ENCODE measurements at places on chromosomes 6 and 20.

- peak; percentile 32 for DNase-seq
Observed at GRCh38 chr6:34115403-34115795, 30.5 kb downstream of the GRM4 start.

GRCh38 chr20:1353956-1354355, 25.0 kb upstream of the SDCBP2 start:
- no peak for DNase-seq

GRCh38 chr20:62282877-62283503, 19.8 kb upstream of the ADRM1 start:
- no peak for DNase-seq

- DNase-seq = no peak
Observed at GRCh38 chr6:139534472-139535115, 160.1 kb upstream of the CITED2 start.

- no peak for DNase-seq
Observed at GRCh38 chr6:98644063-98644462, 190.3 kb upstream of the POU3F2 start.

GRCh38 chr6:161038229-161039031, 46.9 kb downstream of the MAP3K4 start:
- DNase-seq = peak; percentile 81

GRCh38 chr6:161921602-161922395, 647.9 kb upstream of the AGPAT4 start:
- peak; percentile 78 for DNase-seq

- DNase-seq = no peak
Observed at GRCh38 chr20:5789827-5790226, 39.6 kb downstream of the SHLD1 start.

GRCh38 chr20:21395666-21396598, 1.4 kb downstream of the NKX2-4 start:
- DNase-seq = no peak

GRCh38 chr20:60658681-60659080, 593.4 kb upstream of the CDH4 start:
- no peak for DNase-seq

DNA sequence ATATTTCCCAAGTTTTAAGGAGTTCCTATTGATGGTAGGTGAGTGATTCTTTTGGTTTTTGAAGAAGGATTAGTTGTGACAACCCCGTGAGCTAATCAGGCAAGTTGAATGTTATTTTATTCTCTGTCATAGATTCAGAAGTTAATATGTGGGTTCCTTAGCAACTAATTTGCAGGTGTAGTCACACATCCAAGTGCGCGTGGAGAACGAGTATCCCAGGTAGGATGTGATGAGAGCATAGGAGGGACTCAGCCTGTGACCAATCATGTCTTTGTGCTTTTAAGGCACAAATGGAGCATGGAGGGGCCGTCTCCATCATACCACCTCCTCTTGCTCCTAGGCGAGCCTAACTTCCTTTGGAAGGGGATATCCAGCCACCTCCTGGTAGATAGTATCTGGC, 41.1 kb downstream of the PPP1R14C start:
- DNase-seq = no peak

GRCh38 chr6:15335385-15335784, 89.5 kb downstream of the JARID2 start:
- no peak for DNase-seq

DNA sequence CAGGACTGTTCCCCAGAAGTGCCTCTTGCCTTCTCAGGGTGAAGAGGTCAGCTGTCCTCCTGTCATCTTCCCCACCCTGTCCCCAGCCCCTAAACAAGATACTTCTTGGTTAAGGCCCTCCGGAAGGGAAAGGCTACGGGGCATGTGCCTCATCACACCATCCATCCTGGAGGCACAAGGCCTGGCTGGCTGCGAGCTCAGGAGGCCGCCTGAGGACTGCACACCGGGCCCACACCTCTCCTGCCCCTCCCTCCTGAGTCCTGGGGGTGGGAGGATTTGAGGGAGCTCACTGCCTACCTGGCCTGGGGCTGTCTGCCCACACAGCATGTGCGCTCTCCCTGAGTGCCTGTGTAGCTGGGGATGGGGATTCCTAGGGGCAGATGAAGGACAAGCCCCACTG, 9.8 kb downstream of the PI16 start:
- DNase-seq = no peak

- no peak for DNase-seq
Observed at GRCh38 chr6:167688123-167688522, 138.6 kb upstream of the AFDN start.

GRCh38 chr20:5080384-5080877, 39.3 kb downstream of the PCNA start:
- peak; percentile 55 for DNase-seq

DNA sequence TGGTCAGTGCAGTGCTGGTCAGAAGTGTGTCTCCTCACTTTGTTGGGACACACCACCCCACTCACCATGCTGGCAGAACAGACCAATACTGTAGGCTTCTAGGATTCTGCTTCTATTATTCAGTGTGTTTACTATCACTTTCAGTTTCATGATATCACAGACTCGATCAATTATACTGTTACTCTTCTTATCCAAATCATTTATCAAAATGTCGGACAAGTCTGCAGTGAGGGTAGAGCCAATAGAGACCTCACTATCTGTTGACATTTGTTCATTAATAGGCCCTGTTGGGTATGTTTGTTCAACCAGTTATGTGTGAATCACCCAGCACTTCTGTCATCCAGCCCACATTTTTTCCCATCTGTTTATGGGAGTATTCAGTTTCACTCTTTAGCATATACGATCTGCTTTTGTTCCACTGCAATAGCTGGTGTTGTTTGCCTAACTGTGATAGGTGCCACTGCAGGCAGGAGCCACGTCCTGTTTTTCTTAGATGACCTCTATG, 140.1 kb downstream of the NRN1 start:
- peak; percentile 54 for DNase-seq

DNA sequence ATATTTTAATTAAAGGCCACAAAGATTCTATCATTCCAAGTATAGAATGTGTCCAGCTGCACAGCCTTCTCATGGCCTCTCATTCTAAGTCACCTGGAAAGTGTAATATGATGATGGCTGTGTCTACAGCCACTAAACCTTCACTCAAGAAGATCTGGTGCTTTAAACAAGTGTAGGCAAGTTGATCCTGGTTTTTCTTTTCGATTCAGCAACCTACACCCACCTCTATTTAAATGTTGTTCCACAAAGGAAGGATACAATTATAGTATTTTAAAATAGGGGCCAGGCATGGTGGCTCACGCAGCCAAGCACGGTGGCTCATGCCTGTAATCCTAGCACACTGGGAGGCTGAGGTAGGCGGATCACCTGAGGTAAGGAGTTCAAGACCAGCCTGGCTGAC, 25.5 kb upstream of the DST start:
- no peak for DNase-seq

GRCh38 chr6:134168590-134169208, 116.3 kb upstream of the SLC2A12 start:
- no peak for DNase-seq
